ENCODE measurements at places on chromosomes 5 and 9.

GRCh38 chr9:1839909-1840308, 175.2 kb upstream of the SMARCA2 start:
- no peak for DNase-seq

- no peak for DNase-seq
Measured at GRCh38 chr5:176895831-176896230, 3.3 kb downstream of the HK3 start.

- no peak for DNase-seq
Measured at GRCh38 chr5:134273642-134274395, 47.9 kb upstream of the PPP2CA start.

DNA sequence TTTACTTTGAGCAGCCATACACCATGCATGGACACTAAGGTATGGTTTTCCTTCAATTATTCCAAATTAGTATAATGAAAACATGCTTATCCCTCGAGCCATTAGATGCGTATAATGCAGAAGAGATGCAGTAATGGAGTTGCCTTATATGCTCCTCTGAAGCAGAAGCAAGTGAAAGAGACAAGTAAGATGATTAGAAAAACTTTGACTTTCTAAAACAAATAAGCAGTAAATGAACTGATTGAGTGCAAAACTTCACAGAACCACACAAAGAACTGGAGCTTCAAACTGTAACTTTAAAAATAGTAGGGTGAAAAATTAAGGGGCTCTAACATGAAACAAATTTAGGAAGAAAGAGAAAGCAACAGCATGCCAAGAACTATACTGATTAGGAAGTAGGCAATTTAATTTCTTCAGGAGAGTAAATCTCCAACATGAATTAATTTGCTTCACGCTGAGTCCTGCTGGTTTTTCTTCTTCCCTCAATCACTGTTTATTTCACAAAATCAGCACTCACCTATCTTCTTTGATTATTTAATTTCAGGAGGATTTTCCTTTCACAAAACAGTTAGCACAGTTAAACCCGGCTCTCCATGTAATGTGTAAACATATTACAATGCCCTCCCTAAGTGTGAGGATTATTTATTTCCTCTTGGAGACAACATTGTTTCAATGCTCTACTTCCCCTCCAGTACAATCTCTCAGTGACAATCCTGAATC, 90.3 kb upstream of the PAM start:
- DNase-seq = no peak

- DNase-seq = no peak
Measured at GRCh38 chr5:50595199-50595598, 71.2 kb upstream of the PARP8 start.

DNA sequence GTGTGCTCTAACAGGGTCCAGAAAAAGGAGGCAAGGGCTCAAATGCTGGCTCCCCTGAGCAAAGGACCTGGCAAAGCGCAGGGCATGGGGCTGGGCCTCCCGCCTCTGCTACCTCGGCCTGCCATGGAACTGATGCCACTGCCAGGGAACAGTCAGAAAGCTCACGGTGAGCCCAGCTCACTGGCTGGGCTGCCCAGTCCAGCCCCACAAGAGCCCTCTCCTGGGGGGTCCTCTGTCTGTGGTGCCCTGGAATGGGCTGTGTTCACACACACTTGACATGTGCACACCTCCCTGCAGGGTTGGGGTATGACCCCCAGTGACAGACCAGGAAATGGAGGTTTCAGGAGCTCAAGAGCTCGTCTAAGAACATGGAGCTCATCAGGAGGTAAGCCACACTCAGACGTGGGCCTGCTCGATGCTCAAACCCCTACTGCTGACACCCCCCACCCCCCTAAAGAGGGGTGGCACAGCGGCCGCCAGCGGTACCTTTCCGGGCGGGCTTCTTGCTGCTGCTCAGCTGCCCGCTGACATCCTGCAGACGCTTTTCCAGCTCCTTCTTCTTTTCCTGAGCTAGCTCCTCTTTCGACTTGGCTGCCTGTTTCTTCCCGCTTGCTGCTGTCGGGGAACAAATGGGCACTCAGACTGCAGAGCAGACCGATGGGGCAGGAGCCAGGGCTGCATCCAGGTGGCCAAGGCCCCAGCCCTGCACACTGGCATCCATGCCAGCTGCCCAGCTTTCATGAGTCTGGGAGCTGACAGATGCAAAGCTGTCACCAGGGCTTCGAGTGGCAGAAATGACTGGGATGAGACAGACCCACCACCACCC, 9.1 kb downstream of the BRD3OS start:
- DNase-seq = no peak

GRCh38 chr5:59599729-59600128, 293.8 kb downstream of the PDE4D start:
- no peak for DNase-seq

Data from NCI-H1417 treated with DMSO at 0.1 percent for 48 hours (cell line).